IMR-90 (cell line): ENCODE measurements at places on chromosomes 1 and 21.
A peak's percentile ranks its signal among the peaks of the same experiment; 100 is the strongest.

DNA sequence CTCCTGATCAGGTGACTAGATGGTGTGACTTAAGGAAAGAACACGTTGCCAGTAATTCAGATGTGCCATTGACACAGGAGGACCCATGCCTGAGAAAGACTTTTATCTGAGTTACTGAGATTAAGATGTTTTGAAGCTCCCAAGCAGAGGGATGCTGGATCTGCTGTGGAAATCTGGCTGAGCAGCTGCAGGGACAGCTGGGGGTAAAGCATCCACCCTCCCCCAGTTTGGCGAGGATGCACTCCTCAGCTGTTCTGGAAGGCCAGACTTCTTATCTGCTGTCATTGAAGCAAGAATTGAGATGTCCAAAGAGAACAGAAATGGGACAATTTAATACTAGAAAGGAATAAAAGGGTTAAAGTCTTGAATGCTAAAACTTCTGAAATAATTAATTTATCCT is 25.7 kb downstream of the TTC3 start:
- no peak overlapping the region for H3K27ac ChIP-seq
- peaks cover 4% of the 10 kb centered on the region for H3K4me1 ChIP-seq
- no peaks in the 10 kb centered on the region for H3K27me3 ChIP-seq
- H3K4me3 ChIP-seq: no peak overlapping the region

DNA sequence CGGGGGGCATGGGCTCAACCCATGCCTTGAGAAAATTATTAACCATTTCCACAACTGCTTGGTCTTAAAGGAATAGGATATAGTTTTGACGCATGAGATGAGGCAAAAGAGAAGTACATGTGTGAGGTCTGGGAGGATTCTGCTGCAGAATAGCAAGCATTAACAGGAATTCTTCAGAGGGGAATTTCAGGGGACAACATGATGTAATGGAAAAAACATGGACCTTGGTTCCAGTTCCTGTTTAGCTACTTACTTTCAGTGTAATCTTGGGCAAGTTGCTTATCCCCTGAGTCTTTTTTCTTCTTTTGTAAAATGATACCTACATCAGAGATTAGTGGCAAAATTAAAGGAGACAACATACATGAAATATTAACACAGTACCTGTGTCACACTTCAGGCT is 85.6 kb downstream of the PRRX1 start:
- no peak overlapping the region for H3K27ac ChIP-seq
- no peaks in the 10 kb centered on the region for H3K36me3 ChIP-seq
- DNase-seq: no peak
- H3K27me3 ChIP-seq: no peaks in the 10 kb centered on the region
- H3K4me3 ChIP-seq: no peak overlapping the region
- H3K4me1 ChIP-seq: peaks cover 2% of the 10 kb centered on the region

DNA sequence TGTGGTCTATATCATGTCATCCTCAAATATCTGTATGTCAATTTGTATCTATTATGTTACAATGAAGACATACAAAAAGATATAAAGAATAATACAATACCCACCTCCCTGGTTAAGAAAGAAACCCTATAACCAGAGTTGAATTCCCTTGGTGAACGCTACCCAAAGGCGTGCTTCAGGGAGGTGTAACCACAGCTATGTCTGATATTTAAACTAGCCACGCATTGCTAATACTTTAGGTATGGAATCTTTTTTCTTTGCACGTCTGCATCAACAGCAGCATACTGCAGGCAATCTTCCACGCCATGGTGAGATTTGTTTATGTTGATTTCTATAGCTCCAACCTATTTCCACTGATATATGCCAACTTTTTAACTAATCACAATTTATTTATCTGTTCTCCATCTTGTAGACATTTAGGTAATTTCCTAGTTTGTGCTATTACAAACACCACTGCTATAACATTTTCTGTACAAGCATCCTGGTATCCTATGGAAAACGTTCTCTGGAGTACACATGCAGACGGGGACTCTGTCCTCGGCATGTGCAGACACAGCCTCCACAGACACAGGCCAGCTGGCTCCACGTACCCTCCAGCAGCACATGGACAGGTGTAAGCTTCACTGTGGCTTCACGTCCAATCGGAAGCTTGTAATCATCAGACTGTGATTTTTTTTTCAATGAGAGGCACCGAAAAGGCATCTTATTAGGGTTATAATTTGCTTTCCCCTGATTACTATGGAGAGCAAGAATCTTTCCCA is 58.5 kb downstream of the HSF2BP start:
- H3K4me3 ChIP-seq: no peak overlapping the region
- peak overlapping the region; percentile 96 for H3K27ac ChIP-seq
- H3K36me3 ChIP-seq: no peaks in the 10 kb centered on the region
- DNase-seq: peak; percentile 95
- peaks cover 36% of the 10 kb centered on the region for H3K4me1 ChIP-seq
- no peaks in the 10 kb centered on the region for H3K27me3 ChIP-seq

DNA sequence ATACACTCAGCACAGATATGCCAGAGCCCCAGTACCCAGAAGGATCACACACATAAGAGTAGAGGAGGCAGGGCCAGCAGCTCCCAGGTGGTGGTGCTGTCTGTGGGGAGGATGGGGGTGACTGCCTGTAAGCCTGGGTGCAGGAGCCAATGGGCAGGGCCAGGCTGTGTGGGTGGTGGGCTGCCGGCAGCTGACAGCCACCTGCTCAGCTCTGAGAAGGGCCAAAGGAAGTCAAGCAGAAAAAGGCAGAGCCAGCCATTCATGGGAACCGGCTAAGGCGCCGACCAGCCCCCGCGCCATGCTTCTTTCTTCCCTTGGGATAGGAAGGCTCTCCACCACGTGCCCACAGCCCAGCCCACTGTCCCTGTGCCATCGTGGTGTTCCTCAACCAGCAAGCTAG is 14.1 kb downstream of the PIK3C2B start:
- H3K36me3 ChIP-seq: no peaks in the 10 kb centered on the region
- DNase-seq: no peak
- no peak overlapping the region for H3K27ac ChIP-seq
- H3K4me3 ChIP-seq: no peak overlapping the region
- H3K4me1 ChIP-seq: peaks cover 6% of the 10 kb centered on the region; the same call in 1 of the 2 replicates
- peaks cover 8% of the 10 kb centered on the region for H3K27me3 ChIP-seq

DNA sequence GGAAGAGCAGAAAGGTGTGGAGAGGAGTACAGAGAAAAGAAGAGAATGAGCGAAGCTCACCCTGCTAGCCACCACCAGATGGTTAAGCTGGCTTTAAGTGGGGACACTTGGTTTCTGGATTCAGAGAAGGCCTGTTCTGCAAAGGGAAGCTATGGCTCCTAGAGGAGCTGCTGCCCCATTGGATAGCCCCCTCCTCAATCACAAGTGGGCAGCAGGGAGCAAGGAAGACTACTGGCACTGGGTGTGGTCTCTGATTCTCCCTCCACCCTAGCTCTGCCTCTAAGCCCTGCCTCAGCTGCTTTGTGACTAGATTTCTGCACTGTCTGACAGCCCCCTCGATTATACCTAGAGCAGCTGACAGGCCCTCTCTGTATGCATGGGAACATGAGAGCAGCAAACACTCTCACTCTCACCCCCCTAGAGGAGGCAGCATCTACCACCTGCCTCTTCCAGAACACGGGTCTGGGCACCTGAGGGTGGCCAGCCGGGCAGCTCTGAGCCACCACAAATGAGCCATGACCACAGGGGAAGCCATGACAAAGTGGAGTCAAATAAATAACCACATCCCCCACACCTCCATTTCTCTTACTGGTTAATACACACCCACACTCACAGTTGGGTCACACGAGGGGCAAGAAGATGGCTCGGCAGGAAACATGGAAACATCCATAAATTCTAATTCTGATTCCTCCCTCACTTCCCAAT is 13.6 kb downstream of the PLEKHA6 start:
- H3K27ac ChIP-seq: no peak overlapping the region
- no peak overlapping the region for H3K4me3 ChIP-seq
- H3K4me1 ChIP-seq: peaks cover 31% of the 10 kb centered on the region
- no peaks in the 10 kb centered on the region for H3K27me3 ChIP-seq

DNA sequence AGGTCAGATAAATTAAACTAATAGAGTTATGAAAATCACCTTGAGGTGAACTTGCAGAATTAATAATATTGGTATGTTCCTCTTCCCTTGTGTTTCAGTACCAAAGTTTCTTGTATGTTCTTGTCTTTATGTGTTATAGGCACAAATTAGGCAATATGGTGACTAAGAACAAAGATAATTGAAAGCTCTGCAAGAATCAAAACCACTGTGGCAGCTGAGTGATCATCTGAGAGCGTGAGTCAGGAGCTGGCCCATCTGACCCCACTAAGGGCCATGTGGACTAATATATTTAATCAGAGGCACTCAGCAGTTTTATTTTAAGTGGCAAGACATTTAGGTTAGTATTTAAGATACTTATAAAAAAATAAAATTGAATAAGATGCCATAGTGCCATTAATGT is 12.8 kb upstream of the CASQ2 start:
- H3K27ac ChIP-seq: no peak overlapping the region
- H3K27me3 ChIP-seq: peaks cover 5% of the 10 kb centered on the region
- H3K36me3 ChIP-seq: no peaks in the 10 kb centered on the region
- H3K4me1 ChIP-seq: no peaks in the 10 kb centered on the region
- DNase-seq: no peak

- DNase-seq: no peak
- no peaks in the 10 kb centered on the region for H3K36me3 ChIP-seq
- no peak overlapping the region for H3K4me3 ChIP-seq
- H3K27me3 ChIP-seq: no peaks in the 10 kb centered on the region
- no peak overlapping the region for H3K27ac ChIP-seq
Measured at GRCh38 chr1:218262259-218262658, 22.8 kb upstream of the RRP15 start.

- H3K27ac ChIP-seq: no peak overlapping the region
- no peak overlapping the region for H3K4me3 ChIP-seq
- H3K27me3 ChIP-seq: no peaks in the 10 kb centered on the region
- H3K4me1 ChIP-seq: peaks cover 13% of the 10 kb centered on the region
- no peak for DNase-seq
Measured at GRCh38 chr1:27520651-27521050, 30.7 kb upstream of the WASF2 start.

GRCh38 chr1:90391126-90391525 is 326.0 kb downstream of the BARHL2 start:
- H3K27me3 ChIP-seq: no peaks in the 10 kb centered on the region
- H3K4me1 ChIP-seq: no peaks in the 10 kb centered on the region
- H3K36me3 ChIP-seq: no peaks in the 10 kb centered on the region
- H3K4me3 ChIP-seq: no peak overlapping the region
- no peak overlapping the region for H3K27ac ChIP-seq
- peak; percentile 26 for DNase-seq

- H3K27me3 ChIP-seq: peaks cover 8% of the 10 kb centered on the region
- no peak overlapping the region for H3K27ac ChIP-seq
- DNase-seq: peak; percentile 83
- no peak overlapping the region for H3K4me3 ChIP-seq
- H3K4me1 ChIP-seq: no peaks in the 10 kb centered on the region
Measured at GRCh38 chr1:184260382-184260781, 126.4 kb upstream of the C1orf21 start.

- 0 out of 2 replicates have a peak, but pooled peaks cover 2% of the 10 kb centered on the region for H3K36me3 ChIP-seq
- H3K4me3 ChIP-seq: no peak overlapping the region
- H3K27ac ChIP-seq: no peak overlapping the region
Measured at GRCh38 chr1:2385606-2386280, 5.6 kb downstream of the MORN1 start.

DNA sequence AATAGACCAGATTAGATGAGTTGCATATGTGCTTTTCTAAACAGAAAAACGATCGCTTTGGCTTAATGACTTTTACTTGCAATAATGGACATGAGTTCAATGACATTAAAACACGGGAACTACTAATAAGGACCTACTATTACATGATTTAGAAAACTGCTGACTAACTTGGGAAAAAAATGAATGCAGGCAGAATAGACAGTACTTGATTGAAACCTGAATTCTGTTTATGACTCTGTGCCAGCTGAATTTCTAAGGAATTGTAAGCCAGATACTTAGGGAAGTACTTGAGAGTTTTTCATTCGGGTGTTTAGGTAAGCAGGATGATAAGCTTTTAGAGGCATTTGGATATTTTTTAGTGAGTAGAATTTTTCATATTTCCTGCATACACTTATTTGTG is 12.0 kb downstream of the ADGRL2 start:
- H3K27ac ChIP-seq: no peak overlapping the region
- H3K27me3 ChIP-seq: no peaks in the 10 kb centered on the region
- no peaks in the 10 kb centered on the region for H3K4me1 ChIP-seq
- DNase-seq: peak; percentile 8

- peaks cover 24% of the 10 kb centered on the region for H3K27me3 ChIP-seq
- no peak overlapping the region for H3K27ac ChIP-seq
- no peaks in the 10 kb centered on the region for H3K36me3 ChIP-seq
- H3K4me3 ChIP-seq: no peak overlapping the region
- DNase-seq: no peak
- H3K4me1 ChIP-seq: peaks cover 4% of the 10 kb centered on the region
Measured at GRCh38 chr21:45255381-45256020, 32.2 kb downstream of the POFUT2 start.

DNA sequence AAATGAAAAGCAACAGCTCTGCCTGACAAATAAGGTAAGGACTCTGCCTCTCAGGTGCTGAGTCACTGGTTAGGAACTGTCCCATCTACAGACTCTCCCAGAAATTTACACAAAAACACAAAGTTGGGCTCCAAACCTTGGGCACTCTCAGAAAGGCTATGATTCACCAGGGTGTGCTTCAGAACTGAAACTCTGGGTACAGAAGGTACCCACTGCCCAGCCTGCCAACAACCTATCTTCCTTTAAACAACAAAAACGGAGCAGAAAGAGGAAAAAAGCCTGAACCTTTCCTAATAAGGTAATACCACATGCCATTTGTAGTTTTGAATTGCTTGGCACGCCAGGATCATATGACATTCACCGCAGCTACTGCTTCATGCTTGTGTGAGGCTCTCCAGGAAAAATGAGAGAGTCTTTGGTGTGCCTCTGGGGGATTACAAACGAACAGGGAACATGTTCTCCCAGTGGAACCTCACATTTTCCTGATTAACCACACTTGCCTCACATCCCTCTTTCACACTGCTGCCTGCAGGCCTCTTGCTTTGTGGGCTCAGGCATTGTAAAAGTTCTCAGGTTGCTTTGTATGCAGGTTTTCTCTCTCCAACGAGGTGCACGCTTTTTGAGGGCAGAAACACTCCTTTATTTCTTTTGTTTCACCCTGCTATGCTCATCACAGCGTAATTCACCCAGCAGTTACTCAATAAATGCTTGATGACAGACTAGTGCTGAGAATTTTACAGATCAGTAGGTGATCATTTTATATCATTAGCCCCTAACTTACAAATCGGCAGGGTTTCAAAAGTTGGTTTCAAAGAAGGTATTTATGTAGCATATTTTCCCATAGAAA is 65.1 kb downstream of the GADD45A start:
- H3K27ac ChIP-seq: peak overlapping the region; percentile 95
- peak; percentile 83 for DNase-seq
- H3K4me3 ChIP-seq: peak overlapping the region; percentile 6; the same call in 1 of the 2 replicates
- H3K36me3 ChIP-seq: peaks cover 4% of the 10 kb centered on the region; the same call in 1 of the 2 replicates
- H3K27me3 ChIP-seq: no peaks in the 10 kb centered on the region

- no peak overlapping the region for H3K4me3 ChIP-seq
- peak; percentile 30 for DNase-seq
- peaks cover 8% of the 10 kb centered on the region for H3K4me1 ChIP-seq
- H3K27me3 ChIP-seq: no peaks in the 10 kb centered on the region
Measured at GRCh38 chr21:35855484-35855883, 204.8 kb downstream of the SETD4 start.

- 0 out of 2 replicates have a peak, but pooled peaks cover 1% of the 10 kb centered on the region for H3K4me1 ChIP-seq
- no peak overlapping the region for H3K4me3 ChIP-seq
- H3K27ac ChIP-seq: no peak overlapping the region
- no peak for DNase-seq
- H3K27me3 ChIP-seq: peaks cover 19% of the 10 kb centered on the region
Measured at GRCh38 chr1:226222686-226223085, 778 bp upstream of the MIXL1 start.

- DNase-seq: peak; percentile 40
- H3K27me3 ChIP-seq: no peaks in the 10 kb centered on the region
- H3K36me3 ChIP-seq: no peaks in the 10 kb centered on the region
- H3K4me3 ChIP-seq: no peak overlapping the region
- no peak overlapping the region for H3K27ac ChIP-seq
Measured at GRCh38 chr1:43054961-43055360, 96.3 kb upstream of the SLC2A1 start.
